ENCODE measurements at places on chromosomes 11 and 22.

DNA sequence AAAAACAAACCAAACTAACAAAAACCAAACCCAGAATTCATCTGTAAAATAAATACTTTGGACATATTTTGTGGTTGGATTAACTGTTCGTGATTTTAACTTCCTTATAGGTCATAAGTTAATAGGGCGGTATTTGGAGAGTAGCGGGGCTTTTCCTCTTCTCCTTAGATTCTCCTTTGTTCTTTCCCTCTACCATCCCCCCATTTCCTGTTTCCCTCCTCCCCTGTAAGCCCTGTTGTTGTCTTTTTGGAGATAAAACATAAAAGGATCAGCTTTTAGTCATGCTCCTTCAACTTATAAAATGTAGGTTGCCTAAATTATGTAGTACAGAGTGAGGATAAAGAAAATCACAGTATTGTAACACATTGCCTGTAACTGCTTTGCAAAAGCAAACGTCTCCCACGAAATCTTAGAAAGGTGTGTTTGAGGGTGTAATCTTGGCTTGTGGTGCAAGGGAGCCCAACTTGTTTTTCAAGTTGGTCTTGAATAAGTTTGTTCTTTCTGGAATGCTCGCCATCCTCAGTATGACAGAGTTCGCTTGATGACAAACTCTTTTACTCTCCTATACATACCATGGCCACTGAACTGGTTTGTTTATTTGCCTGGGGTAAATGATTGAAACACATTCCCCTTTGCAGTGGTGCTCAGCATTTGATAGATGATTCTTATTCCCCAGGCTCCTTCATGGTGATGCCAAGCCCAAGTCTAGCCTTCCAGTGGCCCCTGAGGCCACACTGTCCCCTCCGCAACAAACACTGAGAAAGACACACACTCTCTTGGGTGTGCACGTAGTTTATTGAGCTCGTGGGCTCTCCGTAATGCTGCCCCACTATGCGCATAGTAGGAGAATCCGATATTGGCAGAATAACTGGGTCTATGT is 49.4 kb downstream of the TEAD1 start:
- H3K4me1 ChIP-seq, result peaks cover 1% of the 10 kb centered on the region
- H3K36me3 ChIP-seq, result no peaks in the 10 kb centered on the region
- no peak overlapping the region for H3K27ac ChIP-seq
- H3K27me3 ChIP-seq, result peaks cover 88% of the 10 kb centered on the region
- no peak overlapping the region for H3K4me3 ChIP-seq

GRCh38 chr11:82842019-82842418 is 58.2 kb downstream of the PRCP start:
- DNase-seq, result no peak
- H3K27me3 ChIP-seq, result no peaks in the 10 kb centered on the region
- H3K4me3 ChIP-seq, result no peak overlapping the region
- no peaks in the 10 kb centered on the region for H3K4me1 ChIP-seq
- no peak overlapping the region for H3K27ac ChIP-seq
- peaks cover 19% of the 10 kb centered on the region for H3K36me3 ChIP-seq

- peaks cover 50% of the 10 kb centered on the region for H3K27me3 ChIP-seq
- H3K4me1 ChIP-seq, result peaks cover 11% of the 10 kb centered on the region
- peak overlapping the region; percentile 73 for H3K4me3 ChIP-seq
- no peak for DNase-seq
These were observed 863 bp upstream of the TPBGL start for GRCh38 chr11:75239531-75240290.

DNA sequence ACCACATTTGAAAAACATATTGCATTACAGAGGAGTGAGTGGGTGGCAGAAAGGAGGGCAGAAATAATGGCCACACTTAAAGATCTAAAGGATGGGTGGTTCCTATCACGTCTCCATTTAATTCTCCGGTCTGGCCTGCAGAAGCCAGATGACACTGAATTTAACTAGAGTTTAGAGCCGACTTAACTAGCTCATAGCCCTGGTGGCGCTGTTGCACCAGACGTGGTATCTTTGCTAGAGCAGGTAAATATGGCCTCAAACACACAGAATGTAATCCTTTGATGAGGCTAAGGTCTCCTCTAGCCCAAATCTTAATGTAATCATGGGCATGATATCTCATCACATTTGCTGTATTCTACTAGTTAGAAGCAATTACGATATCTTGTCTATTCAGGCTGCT is 51.5 kb upstream of the GAL start:
- H3K27me3 ChIP-seq, result peaks cover 4% of the 10 kb centered on the region
- H3K4me3 ChIP-seq, result no peak overlapping the region
- no peak for DNase-seq
- H3K27ac ChIP-seq, result no peak overlapping the region

DNA sequence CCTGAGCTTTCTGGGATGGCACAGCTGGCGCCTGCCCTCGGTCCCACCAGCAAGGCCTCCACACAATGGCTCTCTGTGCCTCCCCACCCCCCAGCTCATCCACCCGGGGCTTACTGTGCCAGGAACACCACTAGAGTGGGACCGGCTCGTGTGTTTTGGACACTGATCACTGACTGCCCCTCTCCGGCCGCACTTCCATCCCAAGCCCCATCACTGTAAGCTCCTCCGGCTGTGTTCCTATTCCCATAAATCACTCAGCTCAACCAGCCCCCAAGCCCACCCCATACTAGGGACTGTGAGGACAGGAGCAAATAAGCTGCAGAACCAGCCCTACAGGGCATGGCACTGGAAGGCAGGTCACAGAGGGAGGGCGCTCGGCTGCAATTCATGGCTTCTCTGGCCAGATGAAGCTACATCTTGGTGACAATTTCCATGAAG is 7.3 kb downstream of the APBB1 start:
- no peak overlapping the region for H3K27ac ChIP-seq
- peaks cover 28% of the 10 kb centered on the region for H3K36me3 ChIP-seq
- no peaks in the 10 kb centered on the region for H3K27me3 ChIP-seq
- no peak for DNase-seq

DNA sequence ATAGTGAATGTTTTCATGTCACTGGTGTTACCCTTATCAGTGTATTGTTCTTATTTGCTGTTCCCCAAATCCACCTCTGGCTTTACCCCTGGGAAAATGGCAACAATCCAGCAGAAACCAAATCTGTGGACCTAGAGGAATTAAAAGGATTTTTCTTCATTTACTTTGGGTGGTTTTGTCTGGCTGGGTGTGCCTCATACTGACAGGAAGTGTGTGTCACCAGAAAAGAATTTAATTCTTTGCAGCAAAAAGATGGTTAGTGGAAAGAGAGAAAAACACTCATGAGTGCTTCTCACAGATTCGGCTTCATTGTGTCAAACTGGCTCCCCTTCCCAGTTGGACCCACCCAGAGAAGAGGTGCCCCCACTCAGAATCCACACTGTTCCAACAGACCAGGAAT is 38.9 kb downstream of the FZD4 start:
- H3K27ac ChIP-seq, result no peak overlapping the region
- H3K4me3 ChIP-seq, result no peak overlapping the region
- peaks cover 2% of the 10 kb centered on the region for H3K4me1 ChIP-seq
- peaks cover 4% of the 10 kb centered on the region for H3K27me3 ChIP-seq
- no peak for DNase-seq
- H3K36me3 ChIP-seq, result no peaks in the 10 kb centered on the region
